ENCODE measurements at places on chromosomes 13 and 19.

- DNase-seq = no peak
Measured at GRCh38 chr19:36047835-36048234, 6.2 kb downstream of the THAP8 start.

DNA sequence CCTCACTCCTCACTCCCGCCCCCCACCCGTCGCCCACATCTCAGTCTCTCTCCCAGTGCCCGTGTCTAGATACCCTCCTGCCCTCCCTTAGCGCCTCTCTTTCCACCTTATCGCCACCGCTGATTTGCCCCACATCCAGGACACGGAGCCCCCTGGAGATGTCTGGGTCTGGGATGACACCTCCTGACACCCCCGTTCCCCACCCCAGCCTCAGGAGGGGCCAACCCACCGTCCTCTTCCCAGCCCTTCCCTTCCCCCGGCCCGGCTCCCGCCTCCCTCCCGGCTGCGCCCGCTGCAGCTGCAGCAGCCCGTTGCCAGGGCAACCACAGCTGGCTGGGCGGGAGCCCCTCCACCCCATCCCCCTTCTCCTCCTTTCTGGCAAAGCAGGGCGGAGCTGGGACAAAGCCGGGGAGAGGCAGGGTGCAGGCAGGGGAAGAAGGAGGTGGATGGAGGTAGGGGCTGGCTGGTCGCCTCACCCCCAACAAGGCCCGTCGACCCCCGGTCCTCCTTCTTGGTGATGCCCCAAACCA is 13.5 kb downstream of the DPF1 start:
- peak; percentile 19 for DNase-seq

- DNase-seq = no peak
Measured at GRCh38 chr13:30268673-30269072, 38.7 kb downstream of the KATNAL1 start.

DNA sequence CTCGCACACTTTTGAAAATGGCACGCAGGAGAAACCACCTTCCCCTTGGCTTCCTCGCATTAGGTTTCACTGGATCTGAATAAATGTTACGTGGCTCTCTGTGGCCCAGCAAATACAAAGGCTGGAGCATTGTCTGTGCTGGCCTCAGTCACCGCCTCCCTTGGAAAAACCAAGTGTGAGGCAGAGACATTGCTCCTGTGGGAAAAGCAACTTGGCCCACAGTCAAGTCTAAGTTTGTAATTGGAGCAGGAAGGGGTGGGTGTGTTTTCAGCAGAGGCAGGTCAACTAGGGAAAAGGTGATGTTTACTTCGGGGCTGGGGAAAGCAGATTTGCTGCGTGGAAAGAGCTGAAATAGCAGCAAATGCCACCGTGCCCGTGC is 101.6 kb downstream of the IRS2 start:
- DNase-seq = no peak

GRCh38 chr13:34070006-34070405 is 252.1 kb downstream of the RFC3 start:
- no peak for DNase-seq
